Amniotic epithelial cell (primary cell): ENCODE measurements at places on chromosomes 7 and 10.

DNA sequence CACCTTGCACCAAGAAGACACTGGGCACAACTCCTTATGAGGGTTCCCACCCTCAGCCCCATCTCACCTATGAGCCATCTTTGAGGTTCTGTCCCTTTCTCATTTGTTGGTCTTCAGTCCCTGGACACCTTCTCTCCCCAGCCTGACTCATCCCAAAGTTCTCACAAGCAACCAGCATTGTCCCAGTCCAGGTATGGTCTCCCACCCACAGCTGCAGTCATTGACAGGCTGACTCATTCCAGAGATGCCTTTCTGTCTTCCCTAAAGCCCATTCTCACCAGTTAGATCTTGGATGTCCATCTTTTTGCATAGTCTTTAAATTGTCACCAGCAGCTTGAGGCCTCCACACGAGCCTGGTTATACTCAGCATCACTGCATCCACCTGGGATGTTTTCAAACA, 26.7 kb upstream of the BMPR1A start:
- no peak for DNase-seq

DNA sequence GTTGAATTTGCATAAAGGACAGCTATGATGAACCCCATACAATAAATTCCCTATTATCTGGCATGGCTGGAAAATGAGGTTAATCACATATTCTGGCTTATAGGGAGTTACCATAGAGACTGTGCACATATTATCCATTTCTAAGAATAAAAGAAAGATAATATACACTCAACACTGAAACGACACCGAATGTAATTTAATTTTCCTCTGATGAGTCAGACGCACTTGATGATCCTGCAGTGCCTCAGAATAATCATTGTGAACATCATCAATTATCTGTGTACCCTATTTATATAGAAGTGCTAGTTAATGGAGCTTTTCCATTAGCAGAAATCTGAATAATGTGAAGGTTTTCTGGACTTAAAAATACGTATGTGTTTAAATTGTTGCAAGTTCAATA, 60.2 kb downstream of the SGCE start:
- no peak for DNase-seq

GRCh38 chr10:130141460-130141859, 5.3 kb downstream of the GLRX3 start:
- peak; percentile 74 for DNase-seq

DNA sequence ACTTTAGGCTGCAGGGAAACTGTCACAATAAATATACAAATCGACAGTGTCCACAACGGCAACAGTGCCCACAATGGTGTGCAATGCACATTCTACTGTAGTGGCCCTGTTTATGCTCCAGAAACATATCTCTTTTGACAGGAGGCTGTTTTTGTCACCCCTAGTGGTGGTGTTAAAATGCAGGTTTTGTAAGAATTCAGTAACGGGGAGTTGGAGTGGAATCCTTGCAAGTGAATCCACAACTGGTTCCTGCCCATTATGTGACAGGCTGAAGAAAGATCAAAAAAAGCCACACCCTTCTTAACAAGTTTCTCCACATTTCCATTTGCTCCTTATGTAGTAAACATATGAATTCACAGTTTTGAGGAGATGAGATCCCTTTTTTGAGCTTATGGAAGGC, 58.5 kb downstream of the BEND7 start:
- no peak for DNase-seq

GRCh38 chr7:43944286-43944685, 18.1 kb downstream of the UBE2D4 start:
- peak; percentile 8 for DNase-seq
